ENCODE measurements at places on chromosomes 16 and 17.

- no peak for DNase-seq
These were observed 762 bp downstream of the PYCARD start for GRCh38 chr16:31201582-31202413.

DNA sequence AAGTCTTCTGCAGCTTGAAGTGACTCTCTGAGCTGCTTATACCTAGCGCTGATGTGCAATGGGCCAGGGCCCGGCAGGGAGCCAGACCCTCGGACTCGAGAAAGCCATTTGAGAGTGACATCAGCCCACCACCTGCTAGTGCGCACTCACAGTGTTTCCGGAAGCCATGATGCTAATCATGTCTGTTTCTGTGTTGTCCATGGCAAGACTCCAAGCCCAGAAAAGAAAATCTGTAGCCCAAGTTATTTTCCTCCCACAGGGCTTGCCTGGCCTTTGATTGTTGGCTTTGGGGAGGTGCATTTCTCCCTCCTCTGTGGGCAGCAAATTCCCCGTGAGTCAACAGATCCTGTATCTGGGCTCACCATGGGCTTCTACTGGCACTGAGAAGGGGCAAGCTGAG lies 1.8 kb upstream of the CDRT4 start:
- no peak for DNase-seq

GRCh38 chr17:2138761-2139160 lies 83.9 kb downstream of the HIC1 start:
- DNase-seq = no peak

DNA sequence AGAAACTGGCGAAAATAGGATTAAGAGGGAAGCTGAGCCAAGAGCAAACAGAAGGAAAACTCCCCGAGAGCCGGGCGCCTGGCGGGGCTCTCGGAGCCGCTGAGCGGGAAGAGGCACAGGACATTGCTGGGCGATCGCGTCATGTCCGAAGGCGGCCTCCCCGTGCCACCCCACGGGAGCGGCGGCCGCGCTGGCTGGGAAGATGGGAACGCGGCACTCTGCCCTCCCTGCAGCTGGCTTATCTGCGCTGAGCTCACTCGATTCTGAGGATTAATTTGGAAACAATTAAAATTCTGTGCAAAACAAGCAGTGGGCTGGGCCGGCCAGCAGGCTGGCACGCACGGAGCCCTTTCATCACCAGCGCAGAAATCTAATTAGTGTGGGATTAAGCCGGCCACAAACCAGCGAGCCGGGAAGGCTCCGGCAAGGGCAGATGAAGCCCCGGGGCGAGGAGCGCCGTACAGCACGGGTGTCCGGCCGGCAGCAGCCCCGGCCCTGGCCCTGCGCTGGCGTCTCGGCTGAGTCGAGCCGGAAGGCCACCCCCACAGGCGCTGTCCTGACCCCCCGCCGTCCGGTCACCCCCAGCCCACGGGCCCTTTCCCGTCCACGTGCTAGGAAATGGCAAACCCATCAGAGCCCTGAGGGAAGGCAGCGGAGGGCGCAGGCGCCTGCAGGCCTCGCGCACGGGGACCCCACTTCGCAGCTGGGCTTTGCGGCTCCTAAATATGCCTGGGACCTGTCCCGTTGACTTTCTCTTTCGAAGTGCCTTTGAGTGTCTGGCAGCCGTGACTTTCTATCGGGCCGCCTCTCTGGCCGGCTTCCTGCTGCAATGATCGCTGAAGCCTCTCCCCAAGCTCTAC lies 37.9 kb downstream of the SOX8 start:
- DNase-seq = no peak

GRCh38 chr16:77938913-77939312 lies 83.4 kb upstream of the CLEC3A start:
- no peak for DNase-seq

DNA sequence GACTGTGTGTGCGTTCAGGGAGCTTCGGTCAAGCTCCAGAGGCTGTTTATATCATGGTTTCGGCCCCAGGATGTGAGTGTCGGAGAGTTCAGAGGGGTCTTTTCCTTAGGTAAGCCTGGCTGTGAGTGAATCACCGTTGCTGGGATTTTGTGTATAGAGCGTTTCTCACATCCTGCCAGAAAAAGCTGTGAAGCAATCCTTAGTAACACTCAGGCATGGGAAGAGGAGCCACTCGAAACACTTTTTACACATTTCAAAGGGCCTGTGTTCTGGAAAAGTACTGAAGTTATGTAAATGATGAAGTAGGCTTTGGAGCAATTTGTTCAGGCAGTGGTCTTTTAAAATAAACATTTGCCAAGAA lies 662 bp downstream of the PGS1 start:
- DNase-seq = peak; percentile 65

GRCh38 chr17:44518032-44518431 lies 14.8 kb upstream of the GPATCH8 start:
- no peak for DNase-seq

- peak; percentile 13 for DNase-seq
These were observed 327.9 kb downstream of the SLC39A11 start for GRCh38 chr17:72764632-72765041.

GRCh38 chr17:57617218-57617617 lies 127.9 kb downstream of the CCDC182 start:
- no peak for DNase-seq

DNA sequence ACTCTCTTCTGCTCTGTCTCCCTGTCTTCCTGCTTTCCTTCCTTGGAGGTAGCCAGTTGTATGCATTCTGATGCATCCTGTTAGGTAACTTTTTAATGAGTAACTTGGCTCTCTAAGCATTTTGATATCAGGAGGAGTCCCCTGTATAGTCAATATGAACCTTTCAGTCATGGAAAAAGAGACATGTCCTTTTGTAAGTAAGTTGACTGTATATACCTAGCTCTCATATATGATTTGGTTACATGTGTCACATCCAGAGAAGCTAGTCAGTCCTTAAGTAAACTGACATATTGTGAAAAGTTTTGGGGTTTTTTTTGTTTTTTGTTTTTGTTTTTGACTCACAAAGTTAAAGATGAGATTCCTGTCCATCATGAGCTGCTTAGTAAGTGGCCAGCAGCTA lies 18.8 kb downstream of the UTP18 start:
- DNase-seq = no peak

- DNase-seq = no peak
These were observed 18.8 kb upstream of the LASP1NB start for GRCh38 chr17:38906460-38907228.

DNA sequence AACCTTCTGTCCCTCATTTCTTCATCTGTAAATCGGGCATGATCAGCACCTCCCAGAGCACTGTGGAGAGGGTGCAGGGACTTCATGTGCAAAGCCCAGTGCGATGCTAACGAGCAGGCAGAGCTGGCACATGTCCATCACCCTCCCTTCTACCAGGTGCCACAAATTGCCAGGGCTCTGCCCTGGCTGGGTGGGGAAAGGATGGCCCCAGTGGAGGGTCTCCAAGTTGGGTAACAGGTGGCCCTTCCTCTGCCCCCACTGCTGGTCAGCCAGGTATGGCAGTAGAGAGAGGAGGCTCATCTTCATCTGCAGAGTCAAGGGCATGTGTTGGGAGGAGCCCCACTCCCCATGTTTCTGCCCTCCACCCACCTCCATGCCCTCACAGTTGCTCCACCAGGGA lies 61.5 kb upstream of the CDH5 start:
- DNase-seq = no peak

DNA sequence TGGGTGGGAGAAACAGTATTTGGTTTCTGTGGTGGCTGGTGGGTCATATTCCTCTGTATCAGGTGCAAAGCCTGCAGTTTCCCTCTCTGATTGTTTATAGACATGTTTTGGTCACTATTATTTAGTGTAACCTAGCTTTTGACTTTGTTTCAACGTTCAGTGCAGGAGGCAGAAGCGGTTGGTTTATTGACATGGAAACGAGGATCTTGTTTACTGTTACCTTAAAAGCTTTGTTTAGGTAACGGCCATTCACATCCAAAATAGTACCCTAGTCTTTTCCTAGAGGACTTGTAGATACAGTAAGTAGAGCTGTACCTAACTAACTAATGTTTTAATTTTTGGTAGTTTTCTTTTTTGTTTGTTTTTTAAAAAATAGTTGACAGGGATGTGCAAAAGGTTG lies 3.5 kb downstream of the MSI2 start:
- DNase-seq = no peak

- DNase-seq = no peak
These were observed 52.5 kb upstream of the ALDH3A1 start for GRCh38 chr17:19800571-19800970.

GRCh38 chr17:37671824-37672547 lies 28.7 kb upstream of the DDX52 start:
- peak; percentile 82 for DNase-seq

DNA sequence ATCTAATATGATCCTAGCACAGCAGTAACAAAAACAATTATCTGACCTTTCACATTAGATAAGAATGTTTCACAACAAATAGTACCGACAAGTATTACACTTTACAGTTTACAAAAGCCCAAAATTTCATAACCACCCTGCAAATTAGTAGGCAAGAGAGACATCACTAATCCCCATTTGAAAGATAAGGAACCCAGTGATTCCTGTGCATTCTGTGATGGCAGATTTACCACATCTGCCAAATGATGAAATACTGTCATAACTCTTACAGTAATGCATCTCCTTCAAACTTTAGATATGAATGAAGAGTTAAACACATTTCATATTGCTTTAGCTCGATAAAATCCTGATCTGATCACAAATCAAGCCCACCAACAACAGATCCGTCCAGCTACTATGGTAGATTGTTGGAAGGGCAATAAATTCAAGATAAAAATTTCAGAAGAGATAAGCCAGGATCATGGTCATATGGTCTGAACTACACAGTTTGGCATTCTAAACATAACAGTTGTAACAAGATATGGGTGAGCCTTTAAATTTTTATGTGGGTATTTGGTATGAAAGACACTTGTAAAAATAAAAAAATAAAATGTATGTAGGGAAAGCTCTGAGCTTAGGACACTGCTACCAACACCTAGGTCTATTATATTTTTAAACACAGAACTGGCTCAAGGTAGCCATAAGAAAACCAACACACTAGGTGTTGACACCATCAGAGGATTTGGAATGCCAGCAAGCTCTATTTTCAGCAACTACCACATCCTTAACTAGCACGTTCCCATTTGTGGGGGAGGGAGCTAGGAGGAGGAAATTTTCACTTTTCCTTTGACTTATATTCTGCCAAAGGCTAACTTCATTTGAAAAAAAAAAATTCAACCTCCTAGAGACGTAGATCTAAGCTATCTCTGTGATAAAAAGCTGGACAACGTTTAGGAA lies 9.3 kb downstream of the YWHAE start:
- no peak for DNase-seq

DNA sequence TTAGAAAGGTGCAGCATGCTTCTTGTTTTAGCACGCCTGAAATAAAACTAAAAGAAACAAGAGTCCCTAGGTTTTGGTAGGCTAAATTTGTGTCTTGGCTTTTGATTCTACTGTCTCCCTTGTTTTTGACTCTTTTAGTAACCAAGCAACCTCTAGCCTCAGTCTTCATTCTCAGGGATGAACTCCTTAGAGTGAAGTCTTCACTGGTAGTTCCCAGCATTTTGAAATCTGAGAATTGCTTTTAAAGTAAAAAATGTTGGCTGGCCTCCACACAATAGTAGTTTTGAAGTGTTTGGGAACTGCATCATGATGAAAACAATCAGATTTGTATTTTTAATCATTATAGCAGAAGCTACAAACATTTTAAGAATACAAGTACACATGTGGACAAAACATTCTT lies 6.1 kb upstream of the CDR2 start:
- DNase-seq = no peak

GRCh38 chr17:74623693-74624093 lies at the start of gene CD300E:
Gene CD300E, minus strand, starts transcription at chr17:74623738. Its CDS starts 117 bp downstream, at chr17:74623621.
- no peak for DNase-seq

DNA sequence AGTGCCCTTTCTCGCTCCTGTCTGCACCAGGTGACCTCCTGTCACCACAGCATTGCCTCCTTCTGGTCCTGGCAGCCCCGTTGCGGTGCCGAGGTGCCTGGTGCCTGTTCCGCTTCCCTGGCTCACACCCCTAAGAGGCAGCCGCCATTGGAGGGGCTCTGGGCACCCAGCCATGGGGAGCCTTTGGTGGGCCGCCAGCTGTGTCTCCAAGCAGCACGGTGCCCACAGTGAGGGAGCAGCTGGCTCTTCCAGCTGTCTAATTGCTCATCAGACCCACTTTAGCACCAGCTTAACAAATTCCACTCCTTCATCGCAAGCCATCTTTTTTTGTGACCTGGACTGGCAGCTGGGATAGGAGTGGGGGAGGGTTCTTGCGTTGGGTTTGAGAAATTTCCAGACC lies 276.1 kb downstream of the SNX29 start:
- DNase-seq = no peak

GRCh38 chr16:22191532-22192260 lies 14.4 kb upstream of the EEF2K start:
- no peak for DNase-seq

GRCh38 chr16:51816929-51817328 lies 665.9 kb upstream of the SALL1 start:
- DNase-seq = no peak

DNA sequence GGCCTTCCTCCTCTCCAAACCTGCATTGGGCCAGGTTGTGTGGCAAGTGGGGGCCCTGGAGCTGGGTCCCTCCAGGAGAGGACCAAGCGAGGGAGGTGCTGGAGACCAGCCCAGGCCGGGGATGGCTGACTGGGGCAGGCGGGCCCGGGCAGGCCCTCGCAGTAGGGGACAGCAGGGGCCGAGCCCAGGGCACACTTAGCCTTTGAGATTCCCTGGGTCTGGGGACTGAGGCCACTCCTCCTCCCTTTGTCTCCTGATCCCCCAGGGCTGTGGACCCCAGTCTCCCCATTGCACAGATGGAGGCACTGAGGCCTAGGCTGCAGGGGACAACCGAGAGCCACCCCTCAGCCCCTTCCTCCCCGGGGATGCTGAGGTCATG lies 5.2 kb downstream of the FOXJ1 start:
- DNase-seq = no peak

DNA sequence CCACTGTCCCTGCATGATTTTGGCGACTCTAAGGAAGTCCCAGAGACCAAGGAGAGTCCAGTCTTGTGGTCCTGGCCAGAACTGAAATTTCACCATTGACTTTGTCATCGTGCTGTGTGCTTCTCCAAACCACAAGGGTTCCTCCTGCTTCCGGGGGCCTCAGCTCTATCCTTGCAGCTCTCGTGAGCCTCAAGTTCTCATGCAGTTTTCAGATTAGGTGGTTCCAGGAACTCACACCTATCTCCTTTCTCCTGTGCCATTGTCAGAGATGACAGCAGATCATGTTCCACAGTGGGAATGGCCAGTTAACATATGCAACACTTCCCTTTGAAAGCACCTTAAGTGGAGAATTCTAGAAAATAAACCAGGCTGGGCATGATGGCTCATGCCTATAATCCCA lies 97.9 kb upstream of the CRHR1 start:
- no peak for DNase-seq

All from AG04450 (cell line).